ENCODE measurements at places on chromosomes 7 and 10. TPM values are rescaled to one million over a fixed set of nuclear protein-coding genes. Genes with fewer than 3 reads are reported as not detected.

- DNase-seq = no peak
Measured at GRCh38 chr7:351256-351655, 61.3 kb downstream of the FOXL3 start.

- no peak for DNase-seq
Measured at GRCh38 chr7:140262242-140262903, 85.6 kb upstream of the KDM7A start.

The SNCG gene
- not detected for total RNA-seq

DNA sequence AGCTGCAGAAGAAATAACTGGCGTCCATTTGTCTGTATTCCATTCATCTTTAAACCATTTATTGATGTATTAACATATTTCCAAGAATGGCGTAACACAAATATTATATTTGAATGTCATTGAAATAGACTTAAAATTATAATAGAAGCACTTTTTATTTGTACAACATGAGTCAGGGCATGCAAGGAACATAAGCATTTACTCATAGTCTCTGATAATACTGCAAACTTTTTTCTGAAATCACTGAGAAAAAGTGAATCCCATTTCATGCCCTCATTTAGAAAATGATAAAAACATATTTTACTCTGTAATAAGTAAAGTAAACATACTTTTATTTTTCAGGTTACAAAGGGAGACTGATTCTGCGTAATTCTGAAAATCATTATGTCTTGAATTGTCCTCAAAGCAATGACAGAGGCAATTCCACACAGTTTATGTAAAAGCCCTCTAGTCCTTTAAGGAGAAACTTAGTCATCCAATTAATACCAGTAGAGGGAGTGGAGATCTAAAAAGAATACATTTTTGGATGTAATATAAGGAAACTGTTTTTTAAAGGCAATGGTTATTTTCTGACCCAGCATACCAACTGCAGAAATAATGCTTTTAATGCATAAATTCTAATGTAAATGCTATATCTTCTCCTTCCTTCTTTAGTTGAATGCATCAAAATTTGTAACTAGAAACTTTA lies 58.1 kb downstream of the AGMO start:
- peak; percentile 40 for DNase-seq

The IDI2 gene
- 0.08 TPM for total RNA-seq

GRCh38 chr7:112112822-112113255 lies 93.4 kb downstream of the DOCK4 start:
- DNase-seq = peak; percentile 59

The AKR1D1 gene
- 0.13 TPM for total RNA-seq

The NPSR1 gene
- total RNA-seq = not detected

GRCh38 chr7:135467207-135467711 lies 42.6 kb downstream of the CNOT4 start:
- no peak for DNase-seq

The EBF3 gene
- 23.6 TPM for total RNA-seq

GRCh38 chr7:134364619-134365037 lies 47.9 kb upstream of the SLC35B4 start:
- peak; percentile 27 for DNase-seq

DNA sequence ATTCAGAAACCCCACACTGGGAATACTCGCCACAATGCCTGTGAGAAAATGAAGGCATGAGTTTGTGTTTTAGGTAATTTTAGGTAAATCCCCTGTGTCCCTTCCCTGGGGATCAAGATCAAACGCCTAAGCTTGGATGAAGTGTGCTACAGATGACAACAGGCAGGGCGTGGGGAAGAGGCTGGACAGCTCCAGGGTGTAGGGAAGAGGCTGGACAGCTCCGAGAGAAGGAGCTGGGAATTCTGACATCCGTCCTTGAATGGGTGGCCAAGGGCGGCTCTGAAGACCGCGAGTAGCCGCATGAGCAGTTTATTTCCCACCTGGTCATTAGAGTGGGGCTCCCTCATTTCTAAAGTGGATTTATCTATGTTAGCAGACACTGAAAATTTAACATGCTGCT lies 109.7 kb downstream of the RAMP3 start:
- DNase-seq = no peak

DNA sequence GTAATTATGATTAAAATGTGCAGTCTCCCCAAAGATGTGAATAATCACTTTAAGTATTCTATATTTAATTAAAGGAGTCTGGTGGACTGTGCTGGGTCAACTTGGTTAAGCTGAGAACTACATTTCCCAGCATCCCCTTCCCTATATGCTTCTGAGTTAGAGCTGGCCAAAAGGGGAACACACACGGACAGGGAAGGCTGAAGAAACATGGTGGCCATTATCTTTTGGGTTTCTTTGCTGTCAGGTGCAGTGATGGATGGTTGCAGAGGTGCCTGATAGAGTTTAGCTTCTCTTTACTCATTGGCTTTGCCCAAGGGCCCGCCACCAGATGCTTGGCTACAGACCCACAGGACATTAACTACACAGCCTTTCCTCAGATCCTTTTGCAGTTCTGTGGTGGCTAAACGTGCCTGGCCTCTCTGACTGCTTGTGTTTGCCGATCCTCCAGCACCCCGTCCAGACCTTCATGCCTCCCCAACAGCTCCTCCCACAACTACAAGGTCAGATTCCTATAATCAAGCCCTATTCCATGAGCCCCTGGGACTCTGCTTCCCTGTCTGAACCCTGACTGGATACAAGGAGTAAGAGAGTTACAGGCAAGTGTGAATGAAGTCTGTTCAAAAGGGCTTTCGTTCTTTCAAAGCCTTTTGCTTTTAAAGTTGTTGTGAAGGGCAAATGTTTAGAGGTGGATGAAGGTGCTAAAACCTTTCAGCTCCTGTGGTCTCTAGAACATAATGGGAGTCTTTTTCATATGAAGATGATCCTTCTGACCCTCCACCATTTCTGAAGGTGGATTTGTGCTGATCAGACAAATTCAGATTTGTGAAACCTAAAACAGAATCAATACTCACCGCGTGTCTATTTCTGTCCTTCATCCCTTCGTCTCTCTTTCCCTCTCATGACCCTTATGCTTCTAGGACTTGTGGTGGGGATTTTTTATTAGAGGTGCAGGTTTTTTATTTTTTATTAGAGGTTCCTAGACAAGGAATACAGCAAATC lies 21.5 kb downstream of the BUB3 start:
- DNase-seq = no peak

GRCh38 chr7:99407872-99408378 lies 472 bp downstream of the PDAP1 start:
- DNase-seq = peak; percentile 62

- DNase-seq = no peak
Measured at GRCh38 chr10:108775911-108776475, 1147.3 kb downstream of the XPNPEP1 start.

- no peak for DNase-seq
Measured at GRCh38 chr10:30827531-30828120, 198.1 kb upstream of the LYZL2 start.
